NCI-H187 (cell line): ENCODE measurements at places on chromosomes 4 and X.

DNA sequence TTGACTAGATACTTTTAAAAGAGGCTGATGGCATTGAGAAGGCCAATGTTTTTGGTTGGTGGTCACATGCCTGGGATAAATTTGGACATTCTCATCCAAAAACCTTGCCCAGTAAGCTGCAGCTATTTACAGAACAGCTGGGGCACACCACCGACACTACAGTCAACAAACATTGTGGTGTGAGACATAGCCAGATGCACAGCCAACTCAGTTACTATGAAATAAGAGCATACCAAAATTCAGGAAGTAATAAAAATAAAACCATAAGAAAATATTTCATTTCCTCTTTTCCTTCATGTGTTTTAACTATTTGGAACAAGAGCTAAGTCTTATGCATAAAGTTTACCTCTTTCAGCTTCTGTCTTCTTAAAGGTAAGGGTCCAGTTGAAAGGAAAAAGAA is 8.8 kb downstream of the PPM1K start:
- DNase-seq, result no peak

DNA sequence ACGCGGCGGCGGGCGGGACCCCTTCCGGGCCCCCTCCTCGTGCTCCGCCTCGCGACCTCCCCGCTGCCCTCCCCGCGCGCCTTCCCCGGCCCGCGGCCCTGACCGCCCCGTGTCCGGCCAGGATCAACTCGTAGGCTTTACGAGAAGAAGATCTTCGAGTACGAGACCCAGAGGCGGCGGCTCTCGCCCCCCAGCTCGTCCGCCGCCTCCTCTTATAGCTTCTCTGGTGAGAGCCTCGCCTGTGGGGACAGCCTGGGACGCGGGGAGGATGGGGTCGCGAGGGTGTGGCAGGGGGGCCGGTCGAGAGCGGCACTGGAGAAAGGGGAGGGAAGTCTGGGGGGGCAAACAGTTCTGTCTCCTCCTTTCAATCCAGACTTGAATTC is 465 bp downstream of the EMD start:
- DNase-seq, result no peak

GRCh38 chrX:148567229-148567628 is 66.8 kb downstream of the AFF2 start:
- no peak for DNase-seq

DNA sequence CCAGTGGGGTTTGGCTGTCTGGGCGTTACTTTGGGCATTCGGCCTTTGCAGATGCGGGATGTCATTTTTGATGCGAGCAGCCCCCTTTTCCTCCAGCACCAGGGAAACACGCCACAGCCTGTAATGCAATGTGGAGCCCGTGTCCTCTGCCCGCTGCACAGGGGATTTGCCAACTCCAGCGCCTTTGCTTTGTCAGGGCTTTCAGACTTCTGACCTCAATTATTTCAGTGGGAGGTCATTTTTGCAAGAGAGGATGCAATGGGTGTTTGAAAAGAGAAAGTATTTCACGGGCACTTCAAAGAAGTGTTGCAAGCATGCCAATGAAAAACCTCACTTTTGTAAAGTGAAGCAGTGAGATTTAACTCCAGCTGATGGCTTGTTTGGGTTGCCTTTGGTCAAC is 11.5 kb downstream of the CLCN4 start:
- no peak for DNase-seq

DNA sequence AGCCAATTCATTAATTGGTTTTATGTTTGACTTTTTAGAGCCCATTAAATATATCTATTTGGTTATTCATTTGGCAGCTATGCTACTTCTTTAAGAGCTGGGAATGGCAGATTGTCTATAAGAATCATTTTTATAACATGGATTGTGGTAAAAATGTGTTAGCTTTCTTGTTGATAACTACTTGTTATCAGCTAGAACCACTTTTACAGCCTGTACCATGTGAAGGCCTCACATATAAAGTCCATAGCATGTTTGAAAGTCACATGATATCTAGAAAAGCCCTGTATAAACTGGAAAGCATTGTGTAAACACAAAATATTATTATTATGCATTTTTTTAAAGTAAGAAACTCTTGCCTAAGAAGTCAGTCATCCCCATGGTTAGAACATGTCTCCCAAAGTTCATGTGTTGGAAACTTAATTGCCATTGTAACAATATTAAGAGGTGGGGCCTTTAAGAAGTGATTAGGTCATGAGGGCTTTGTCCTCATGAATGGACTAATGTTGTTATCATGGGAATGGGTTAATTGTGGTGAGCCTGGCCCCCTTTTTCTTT is 110.9 kb upstream of the BMP2K start:
- no peak for DNase-seq

- no peak for DNase-seq
These were observed 305.6 kb upstream of the NR3C2 start for GRCh38 chr4:148747721-148748268.

GRCh38 chrX:124242131-124242530 is 90.3 kb upstream of the TEX13D start:
- no peak for DNase-seq

DNA sequence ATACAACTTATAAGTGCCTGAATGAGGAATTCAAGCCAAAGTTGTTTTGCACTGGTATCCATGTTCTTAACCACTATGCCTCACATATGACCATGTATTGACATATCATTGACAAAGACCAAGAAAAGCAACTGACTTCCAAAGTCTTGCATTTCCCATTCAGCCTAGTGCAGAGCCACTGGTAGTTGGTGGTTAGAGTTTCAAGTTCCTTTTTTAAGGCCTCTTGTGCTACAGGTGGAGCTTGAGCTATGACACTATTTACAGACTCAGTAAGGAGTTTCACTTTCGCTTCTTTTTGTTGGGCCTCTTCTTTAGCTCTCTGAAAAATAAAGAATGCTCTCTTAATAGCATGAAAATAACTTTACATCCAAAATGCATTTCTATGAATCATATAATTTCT is 763.0 kb downstream of the DMD start:
- DNase-seq, result no peak

- no peak for DNase-seq
These were observed 201.9 kb upstream of the AGTR2 start for GRCh38 chrX:115968436-115969252.

GRCh38 chr4:128376958-128377357 is 89.3 kb upstream of the PGRMC2 start:
- DNase-seq, result no peak

- no peak for DNase-seq
These were observed 62.2 kb downstream of the DIPK2B start for GRCh38 chrX:45138525-45138924.

DNA sequence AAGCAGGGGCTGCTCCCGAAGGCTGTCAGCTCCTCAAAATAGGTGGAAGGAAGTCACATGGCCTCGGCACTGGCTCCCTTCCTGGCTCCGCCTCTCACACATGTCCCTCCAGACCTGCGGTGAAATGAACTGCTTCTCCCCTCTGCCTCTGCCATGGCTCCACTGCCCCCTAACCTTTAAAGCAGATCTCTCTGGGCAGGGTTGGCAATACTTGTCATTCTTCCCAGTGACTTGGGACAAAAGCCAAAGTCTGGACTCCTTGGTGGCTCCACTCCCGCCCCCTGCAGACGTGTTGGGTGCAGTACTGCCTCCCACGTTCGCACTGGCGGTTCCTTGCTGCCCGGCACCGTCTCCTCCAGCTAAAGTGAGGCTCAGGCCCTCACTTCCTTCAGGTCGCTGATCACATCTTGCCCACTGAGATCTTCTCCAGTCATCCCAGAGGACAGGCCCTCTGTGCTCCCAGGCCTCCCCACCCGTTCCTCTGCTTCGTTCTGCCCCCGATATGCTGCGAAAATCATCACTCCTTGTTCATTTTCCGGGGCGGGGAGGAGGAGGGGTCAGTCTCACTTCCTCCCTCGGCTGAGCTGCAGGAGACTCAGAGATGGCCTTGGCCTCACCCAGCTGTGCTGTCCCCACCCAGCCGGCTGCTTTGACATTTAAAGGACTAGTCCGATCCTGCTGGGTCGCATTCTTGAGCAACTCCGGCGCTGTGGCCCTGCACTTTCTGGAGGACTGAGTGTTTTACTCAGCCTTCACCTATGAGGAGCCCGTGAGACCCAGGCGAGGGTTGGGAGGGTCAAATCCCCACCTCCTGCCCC is 97.4 kb downstream of the PHKA2 start:
- DNase-seq, result no peak

DNA sequence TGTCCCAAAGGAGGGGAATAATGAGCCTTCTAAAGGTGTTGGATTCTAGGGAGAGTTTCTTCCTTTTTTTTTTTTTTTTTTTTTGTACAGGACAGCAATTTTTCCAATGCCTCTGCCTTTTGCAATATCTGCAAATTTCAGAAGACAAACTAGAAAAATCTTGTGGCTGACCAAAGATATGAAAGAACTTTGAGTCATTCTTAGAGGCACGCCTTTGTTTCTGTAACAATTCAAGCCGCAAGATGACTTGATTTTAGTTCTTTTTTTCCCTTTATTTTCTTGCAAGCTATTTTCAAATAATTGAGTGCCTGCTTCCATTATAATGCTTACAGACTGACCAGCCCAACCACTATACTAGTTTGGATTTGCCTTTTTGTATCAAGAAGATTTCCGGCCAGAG is 47.6 kb upstream of the UXT start:
- no peak for DNase-seq

DNA sequence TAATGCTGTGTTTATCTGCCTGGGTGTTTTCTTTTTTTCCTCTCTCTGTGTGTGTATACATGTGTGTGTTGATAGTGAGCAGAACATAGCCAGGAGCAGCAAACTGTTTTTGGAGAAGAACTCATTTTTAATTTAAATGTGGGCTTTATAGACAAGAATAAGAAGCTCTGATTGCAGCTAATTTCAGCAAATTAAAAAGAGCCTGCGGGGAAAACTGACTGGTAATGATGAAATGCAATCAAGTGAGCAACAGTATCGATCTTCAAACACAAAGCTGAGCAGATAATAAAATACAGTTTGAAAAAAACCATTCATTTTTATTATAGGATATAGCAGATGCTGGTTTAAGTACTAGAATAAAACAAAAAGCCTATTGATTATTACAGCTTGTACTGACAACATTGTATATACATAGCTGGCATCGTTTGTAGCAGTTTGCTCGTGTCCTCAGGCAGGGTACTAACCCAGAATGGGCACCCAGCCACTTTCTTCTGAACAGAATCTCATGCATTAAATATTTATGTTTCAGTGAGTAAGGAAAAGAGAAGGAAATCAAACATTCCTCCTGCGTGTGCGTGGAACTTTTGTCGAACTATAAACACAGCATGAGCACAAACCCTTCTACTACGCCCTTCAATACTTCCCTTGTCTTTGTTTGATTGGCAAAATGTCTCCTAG is 73.5 kb upstream of the ZFP42 start:
- no peak for DNase-seq

DNA sequence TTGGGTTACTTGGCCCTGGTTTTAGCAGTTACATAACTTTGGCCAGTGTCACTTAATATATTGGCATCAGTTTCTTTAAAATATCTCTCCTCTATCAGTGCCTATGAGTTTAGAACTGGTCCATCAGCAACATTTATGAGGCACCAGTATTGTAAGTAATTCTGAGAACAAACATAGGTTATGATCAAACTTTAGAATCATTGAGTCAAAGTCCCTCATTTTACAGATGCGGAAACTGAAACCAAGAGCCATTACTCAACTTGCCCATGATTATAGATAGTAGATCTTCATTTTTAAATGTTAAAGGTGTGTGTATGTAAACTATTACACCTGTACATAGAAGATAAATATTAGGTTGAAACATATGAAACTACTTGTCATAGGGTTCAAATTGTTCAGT is 4.5 kb downstream of the NIPAL1 start:
- DNase-seq, result no peak

- no peak for DNase-seq
These were observed at the start of gene TMEM35A for GRCh38 chrX:101078716-101079598. TMEM35A (plus strand) TSS chrX:101078879; CDS start chrX:101079003, 124 bp downstream.

GRCh38 chrX:1384658-1385252 is 7.2 kb downstream of the SLC25A6 start:
- no peak for DNase-seq

DNA sequence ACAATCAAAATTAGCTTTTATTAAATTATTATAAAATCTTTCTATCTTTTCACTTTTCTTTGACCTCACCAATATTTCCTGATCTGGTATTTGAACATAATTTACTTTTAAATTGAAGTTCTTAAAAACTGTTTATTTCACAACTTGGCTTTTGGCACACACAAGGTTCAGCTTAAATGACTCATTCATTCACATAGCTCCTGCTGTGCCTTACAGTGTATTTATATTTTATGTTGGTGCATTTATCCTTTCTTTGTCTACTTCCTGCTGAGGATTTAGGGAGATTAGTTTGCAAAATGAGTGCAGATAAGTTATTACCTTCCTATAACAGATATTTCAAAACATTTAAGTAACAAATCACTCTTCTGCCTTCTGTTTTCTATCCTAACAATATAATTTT is 430.6 kb downstream of the DTHD1 start:
- DNase-seq, result no peak

GRCh38 chr4:71732706-71733105 is 51.2 kb downstream of the GC start:
- no peak for DNase-seq

DNA sequence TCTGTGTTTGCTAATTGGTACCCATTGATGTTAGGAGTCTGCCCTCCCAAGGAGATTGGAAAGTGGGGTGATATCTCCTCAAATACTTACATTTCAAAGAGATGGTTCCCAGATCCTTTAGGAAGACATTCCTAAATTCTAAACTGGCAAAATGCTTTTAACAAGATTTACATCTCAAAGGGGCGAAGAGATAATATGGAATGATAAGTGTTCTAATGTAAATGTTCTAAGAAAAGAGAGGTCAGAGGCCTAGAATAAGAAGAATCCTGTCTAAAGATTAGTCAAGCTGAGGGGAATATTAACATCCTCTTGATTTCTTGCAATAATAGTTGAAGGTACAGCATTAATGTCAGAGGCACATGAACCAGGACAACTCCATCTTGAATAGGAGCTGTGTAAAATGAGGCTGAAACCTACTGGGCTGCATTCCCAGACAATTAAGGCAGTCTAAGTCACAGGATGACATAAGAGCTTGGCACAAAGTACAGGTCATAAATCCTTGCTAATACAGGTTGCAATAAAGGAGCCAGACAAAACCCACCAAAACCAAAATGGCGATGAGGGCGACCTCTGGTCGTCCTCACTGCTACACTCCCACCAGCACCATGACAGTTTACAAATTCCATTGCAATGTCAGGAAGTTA is 2248.1 kb downstream of the ARAP2 start:
- no peak for DNase-seq

DNA sequence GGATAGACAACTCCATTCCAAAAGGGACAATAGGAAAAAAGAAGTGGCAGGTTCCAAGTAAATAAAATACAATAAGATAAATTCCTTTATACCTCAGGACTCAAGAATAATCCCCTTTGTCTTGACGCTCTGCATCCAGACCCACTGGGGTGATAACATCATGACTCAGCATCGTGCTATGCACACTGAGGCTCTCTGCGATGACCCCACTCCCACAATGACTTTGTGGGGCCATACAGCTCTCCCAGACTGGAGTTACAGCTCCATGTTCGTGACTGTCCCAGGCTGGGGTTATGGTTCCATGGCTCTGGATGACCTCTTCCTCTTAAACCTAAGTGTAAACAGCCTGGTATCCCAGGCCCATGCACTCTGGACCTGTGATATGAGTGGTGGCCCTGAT is 254.5 kb upstream of the ADGRL3 start:
- DNase-seq, result no peak
